Activated naive CD4-positive, alpha-beta T cell treated with anti-CD3 and anti-CD28 coated beads, Interleukin-2, amount 10 ng/mL, durations not matched to agents 7 days and 5 days (primary cell): ENCODE measurements at places on chromosomes 2 and 18.
A peak's percentile ranks its signal among the peaks of the same experiment; 100 is the strongest.

GRCh38 chr18:48027401-48027963, 97.0 kb upstream of the SMAD2 start:
- DNase-seq, result no peak

GRCh38 chr2:41377837-41378236, 670.0 kb upstream of the PKDCC start:
- DNase-seq, result no peak

GRCh38 chr18:31575515-31576257, 16.0 kb upstream of the TTR start:
- DNase-seq, result no peak

- DNase-seq, result no peak
Observed at GRCh38 chr2:230312638-230313037, 14.4 kb upstream of the SP140L start.

- DNase-seq, result no peak
Observed at GRCh38 chr2:50018921-50019320, 864.6 kb upstream of the FSHR start.

GRCh38 chr2:69572641-69573040, 70.9 kb downstream of the AAK1 start:
- no peak for DNase-seq

GRCh38 chr2:70458661-70459060, 95.0 kb downstream of the TGFA start:
- no peak for DNase-seq

DNA sequence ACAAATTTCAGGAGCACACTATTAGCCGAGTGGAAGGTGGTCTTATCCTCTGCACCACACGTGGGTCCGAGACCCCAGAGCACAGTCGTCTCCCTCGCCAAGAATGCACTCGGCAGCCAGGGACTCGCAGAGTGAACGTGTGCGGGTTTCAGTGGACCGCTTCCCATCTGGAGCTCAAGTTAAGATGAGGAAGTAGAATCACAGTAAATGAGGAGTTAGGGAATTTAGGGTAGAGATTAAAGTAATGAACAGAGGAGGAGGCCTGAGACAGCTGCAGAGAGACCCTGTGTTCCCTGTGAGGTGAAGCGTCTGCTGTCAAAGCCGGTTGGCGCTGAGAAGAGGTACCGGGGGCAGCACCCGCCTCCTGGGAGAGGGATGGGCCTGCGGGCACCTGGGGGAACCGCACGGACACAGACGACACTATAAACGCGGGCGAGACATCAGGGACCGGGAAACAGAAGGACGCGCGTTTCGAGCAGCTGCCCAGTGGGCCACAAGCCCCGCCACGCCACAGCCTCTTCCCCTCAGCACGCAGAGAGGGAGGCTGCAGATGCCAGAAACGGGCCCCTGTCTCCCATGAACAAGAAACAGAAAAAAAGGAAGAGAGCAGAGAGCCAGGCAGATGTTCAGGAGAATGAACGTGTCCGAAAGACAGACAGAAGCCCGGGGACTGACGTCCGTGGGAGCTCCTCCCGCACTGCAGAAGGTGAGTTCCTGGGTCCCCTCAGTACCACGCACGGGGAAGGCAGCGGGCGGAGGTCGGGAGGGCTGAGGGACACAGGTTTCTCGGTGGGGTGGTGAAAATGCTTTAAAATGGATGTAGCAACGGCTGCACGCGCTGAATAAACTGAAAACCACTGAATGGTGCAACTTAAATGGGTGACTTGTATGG, 5.4 kb upstream of the KCNG2 start:
- DNase-seq, result no peak

DNA sequence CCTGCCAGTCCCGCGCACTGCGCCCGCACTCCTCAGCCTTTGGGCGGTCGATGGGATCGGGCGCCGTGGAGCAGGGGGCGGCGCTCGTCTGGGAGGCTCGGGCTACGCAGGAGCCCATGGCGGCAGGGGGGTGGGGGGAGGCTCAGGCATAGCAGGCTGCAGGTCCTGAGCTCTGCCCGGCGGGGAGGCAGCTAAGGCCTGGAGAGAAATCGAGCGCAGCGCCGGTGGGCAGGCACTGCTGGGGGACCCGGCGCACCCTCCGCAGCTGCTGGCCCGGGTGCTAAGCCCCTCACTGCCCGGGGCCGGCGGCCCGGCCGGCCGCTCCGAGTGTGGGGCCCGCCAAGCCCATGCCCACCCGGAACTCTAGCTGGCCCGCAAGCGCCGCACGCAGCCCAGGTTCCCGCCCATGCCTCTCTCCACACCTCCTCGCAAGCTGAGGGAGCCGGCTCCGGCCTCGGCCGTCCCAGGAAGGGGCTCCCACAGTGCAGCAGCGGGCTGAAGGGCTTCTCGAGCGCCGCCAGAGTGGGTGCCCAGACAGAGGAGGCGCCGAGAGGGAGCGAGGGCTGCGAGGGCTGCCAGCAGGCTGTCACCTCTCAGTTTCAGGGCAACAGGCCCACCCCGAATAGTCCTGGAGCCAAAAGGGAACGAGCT, 74.1 kb downstream of the PSMG2 start:
- DNase-seq, result no peak

DNA sequence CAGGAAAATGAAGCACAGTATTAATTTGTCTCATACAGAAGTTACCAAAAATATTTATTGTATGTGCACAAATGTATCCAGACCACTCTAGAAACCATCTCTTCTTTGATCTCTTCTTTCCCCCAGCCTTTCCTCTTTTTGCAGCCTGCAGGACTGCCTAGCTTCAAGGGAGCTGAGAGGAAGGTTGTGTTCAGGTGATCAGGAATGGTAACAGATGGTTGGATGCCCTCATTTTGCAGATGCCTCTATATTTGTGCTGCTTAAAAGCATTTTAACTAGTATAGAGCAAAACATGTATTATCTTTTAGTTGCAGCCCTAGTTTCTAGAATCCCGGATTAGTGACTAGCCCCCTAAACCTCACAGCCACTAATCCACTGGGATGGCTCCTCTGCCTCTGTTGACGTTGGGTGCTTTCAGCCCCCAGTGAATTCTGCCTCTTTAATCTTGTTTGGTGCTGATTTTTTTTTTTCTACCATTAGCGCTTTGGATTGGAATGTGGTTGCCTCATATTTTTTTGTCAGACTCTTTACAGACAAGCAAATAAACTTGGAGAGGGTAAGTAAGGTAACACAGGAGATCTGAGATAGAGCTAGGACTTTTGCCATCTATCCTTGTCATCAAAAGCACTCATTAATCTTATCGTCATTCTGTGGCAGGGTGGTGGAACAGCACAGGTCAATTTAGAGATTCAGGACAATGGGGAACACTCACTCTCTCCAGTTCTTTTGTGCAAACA, 103.8 kb upstream of the NDUFV2 start:
- DNase-seq, result no peak

DNA sequence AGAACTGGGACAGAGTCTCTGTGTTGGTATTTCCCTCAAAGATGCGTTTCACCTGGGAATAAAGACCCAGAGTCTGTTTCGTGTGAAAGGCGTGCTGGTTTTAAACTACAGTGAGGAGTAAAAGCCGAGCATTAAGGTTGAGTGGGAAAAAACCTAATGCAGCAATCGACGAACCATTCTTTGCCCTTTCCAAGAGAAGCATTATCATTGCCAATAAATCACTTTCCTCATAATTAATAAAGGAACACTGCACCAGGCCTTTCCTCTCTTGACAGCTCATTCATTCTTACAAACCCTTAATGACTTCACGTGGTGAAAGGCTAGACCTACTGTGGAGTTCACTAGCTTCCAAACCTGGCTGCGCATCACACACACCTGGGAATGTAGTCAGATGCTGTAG, 896 bp upstream of the SLC8A1 start:
- no peak for DNase-seq

DNA sequence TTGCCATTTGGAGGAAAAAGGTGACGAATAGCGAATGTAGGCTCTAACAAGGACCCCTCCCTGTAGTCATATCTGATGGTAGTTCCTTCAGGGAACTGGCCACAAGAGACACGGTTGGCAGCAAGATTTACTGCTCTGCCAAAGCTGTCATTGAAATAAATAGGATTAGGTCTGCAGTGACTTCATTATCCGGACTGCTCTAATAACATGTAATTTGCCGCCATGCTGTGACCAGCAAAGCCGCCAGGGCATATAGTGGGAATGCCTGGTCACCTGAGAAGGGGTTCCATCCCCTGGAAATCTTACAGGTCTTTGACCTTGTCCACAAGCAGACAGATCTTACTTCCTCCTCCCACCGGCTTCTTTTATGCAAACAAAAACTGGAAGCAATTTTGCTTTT, 59.4 kb upstream of the LAPTM4A start:
- DNase-seq, result no peak

DNA sequence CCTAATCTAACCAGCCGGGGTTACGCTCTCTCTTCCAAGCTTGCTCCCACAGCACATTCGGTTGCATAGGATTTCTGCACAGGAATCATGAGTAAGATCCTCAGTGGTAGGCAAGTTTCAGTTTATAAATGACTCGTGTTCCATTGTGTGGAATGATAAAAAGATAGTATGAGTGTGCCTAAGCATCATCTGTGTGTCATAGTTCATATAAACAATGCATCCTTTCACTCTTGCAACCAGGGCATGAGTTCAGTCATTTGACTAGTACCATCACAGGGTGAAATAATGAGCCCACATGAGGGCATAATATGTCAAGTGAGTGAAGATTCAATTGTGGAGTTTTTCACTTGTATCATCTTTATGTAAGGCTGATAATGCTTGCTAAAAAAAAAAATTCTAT, 417.1 kb upstream of the CDH2 start:
- no peak for DNase-seq

DNA sequence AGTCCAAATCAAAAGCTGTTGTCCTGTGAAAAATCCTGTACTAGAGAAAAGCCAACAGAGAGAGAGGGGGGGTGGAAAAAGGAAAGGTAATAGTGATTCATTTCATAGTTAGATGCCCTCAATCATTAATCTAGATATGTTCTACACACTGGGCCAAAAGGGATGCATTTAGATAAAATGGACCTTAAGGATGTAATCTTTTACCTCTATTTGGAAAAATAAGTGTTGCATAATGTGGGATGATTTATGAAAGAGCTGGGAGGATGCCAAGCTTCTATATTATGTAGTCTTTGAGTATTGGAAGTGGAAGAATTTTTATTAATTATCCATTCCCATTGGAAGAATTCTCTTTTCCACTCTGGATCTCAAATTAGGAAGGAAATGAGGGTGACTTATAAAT, 480.5 kb upstream of the ZEB2 start:
- DNase-seq, result no peak

DNA sequence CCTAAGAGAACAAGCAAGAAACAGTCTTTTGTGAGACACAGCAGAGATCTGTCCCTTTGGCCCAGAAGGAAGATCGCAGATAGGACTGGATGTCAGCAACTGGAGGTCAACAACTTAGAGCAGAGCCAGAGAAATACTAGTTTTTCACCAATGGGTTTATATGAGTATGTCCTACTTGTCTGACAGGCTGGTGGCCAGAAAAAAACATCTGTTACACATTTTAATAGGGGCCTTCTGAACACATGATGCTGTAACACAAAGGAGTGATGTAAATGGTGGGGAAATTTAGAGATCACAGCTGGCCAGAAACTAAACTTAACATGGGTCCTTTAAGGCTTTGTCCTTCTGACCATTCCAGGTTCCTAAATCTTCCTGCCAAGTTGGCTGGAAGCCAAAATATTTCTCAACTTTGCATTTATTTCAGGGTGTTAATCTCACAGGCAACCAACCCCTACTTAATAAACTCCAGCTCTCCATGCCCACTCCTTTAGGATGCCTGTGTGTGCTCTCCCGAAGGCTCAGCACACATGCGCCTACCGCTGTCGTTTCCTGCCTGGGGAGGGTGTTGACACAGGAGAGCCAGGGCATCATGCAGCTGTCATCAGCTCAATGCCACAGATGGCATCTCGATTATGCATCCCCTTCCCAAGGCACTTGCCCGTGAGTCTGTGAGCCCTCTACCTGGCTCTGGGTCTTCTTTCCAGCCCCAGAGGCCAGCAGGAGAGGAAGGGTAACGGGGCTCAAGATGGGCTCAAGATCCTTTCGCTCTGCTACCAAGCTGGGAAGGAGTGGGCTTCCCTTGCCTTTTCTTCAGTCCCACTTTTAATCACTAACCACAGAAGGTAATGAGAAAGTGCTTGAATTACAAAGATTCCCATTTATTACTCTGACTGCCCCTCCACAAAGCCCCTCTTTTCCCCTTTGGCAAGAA, 252.5 kb downstream of the ETAA1 start:
- no peak for DNase-seq

GRCh38 chr2:87403893-87404175, 344.1 kb upstream of the PLGLB2 start:
- no peak for DNase-seq

- no peak for DNase-seq
Observed at GRCh38 chr2:19073522-19073921, 284.9 kb downstream of the OSR1 start.

- DNase-seq, result no peak
Observed at GRCh38 chr2:58976375-58977071, 735.4 kb upstream of the FANCL start.

DNA sequence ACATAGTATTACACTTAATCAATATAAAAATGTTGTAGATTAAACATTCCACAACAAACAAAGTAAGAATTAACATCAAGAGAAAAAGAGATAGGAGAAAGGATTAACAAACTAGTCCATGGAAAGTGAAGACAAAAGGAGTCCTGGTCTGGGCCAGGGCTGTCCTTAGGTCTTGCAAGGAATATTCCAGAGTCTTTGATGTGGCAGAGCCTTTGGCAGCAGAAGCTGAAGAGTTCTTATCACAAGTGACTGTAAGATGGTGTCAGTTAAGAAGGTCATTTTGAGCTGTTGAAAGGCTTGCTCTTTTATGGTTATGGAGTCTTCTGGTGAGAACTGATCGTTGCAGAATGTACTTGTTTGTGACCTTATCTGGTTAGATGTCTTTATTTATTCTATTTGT, 127.7 kb upstream of the LRRTM4 start:
- no peak for DNase-seq

DNA sequence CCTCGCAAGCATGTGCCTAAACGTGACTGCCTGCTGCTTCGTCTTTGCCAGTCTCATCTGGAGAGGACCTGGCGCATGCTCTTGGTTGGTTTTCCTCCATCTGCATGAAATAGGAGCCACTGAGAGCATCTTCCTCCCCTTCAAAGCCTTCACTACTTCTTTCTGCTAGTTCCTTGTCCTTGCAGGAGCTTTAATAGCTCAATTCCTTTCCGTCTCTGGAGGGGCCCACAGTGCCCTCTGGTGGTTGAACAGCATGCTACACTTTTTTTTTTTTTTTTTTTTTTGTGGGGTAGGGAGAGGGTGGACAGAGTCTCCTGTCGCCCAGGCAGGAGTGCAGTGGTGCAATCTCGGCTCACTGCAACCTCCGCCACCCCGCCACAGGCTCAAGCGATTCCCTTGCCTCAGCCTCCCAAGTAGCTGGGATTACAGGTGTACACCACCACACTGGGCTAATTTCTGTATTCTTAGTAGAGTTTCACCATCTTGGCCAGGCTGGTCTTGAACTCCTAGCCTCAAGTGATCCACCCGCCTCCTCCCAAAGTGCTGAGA, 59.6 kb downstream of the SP110 start:
- DNase-seq, result peak; percentile 62

GRCh38 chr2:133682347-133682746, 114.1 kb upstream of the NCKAP5 start:
- no peak for DNase-seq

DNA sequence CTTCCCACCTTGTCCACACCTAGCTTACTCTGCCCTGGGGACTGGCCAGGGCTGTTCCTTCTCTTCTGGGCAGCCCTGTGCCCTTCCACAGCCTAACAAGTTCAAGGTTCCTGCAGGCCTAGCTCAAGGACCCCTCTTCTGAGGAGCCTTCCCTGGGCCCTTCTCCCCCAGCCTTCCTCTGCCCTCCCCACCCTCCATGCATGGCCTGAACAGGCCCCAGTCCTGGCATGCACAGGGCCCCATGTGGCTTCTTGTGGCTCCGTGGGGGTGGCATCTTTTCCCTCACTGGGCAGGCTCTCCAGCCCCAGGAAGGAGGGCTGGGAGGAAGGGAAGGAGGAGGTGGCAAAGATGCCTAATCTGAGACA, 162.9 kb downstream of the CELF4 start:
- DNase-seq, result no peak
